Vagina (tissue), 2 donors: ENCODE measurements at places on chromosomes 1 and 21.
A peak's percentile ranks its signal among the peaks of the same experiment; 100 is the strongest.

DNA sequence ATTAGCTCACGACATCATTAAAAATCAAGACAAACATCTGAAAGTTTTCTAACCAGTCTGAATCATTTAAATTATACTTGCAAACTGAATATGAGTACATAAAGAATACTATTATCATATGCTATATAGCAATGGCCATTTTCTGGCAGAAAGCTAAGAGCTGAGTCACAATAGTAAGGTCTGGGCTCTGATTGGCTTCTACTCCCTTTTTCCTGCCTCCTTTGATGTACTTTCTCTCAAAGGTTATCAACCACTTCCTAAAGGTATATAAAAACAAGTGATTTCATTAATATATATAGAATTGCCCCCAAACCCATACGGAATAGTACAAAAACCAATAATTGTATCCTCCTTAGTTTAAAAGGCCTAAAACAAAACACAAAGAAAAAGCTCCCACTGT lies 7.0 kb downstream of the KCNA3 start:
- H3K4me3 ChIP-seq, result no peak overlapping the region
- DNase-seq, result no peak
- H3K36me3 ChIP-seq, result no peaks in the 10 kb centered on the region
- H3K27ac ChIP-seq, result no peak overlapping the region
- no peaks in the 10 kb centered on the region for H3K27me3 ChIP-seq

GRCh38 chr21:21232320-21232719 lies 234.1 kb downstream of the NCAM2 start:
- no peak for DNase-seq
- H3K27ac ChIP-seq, result no peak overlapping the region
- no peak overlapping the region for H3K4me3 ChIP-seq
- H3K36me3 ChIP-seq, result no peaks in the 10 kb centered on the region
- H3K4me1 ChIP-seq, result no peaks in the 10 kb centered on the region

GRCh38 chr1:234326497-234327366 lies 46.5 kb upstream of the COA6 start:
- no peak overlapping the region for H3K27ac ChIP-seq
- peak overlapping the region; percentile 16 for H3K4me3 ChIP-seq
- no peak for DNase-seq
- H3K4me1 ChIP-seq, result no peaks in the 10 kb centered on the region

DNA sequence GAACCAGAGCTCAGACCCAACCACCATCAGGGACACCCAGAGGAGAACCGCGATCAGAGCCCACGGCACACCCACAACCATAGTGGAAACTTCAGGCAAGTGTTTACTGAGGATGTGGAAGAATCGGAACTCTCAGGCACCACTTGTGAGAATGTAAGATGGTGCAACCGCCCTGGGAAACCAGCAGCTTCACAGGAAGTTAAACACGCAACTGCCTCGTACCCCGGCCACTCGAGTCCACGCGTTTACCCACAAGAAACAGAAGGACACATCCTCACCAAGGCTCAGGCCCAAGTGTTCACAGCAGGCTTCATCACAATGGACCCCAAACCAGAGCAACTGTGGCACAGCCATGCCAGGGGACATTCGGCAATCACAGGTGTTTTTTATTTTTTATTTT lies 51.4 kb upstream of the COL6A2 start:
- H3K36me3 ChIP-seq, result no peaks in the 10 kb centered on the region
- DNase-seq, result no peak
- no peak overlapping the region for H3K4me3 ChIP-seq

- no peak for DNase-seq
- peaks cover 52% of the 10 kb centered on the region for H3K4me1 ChIP-seq
These were observed 43.0 kb downstream of the GALNT2 start for GRCh38 chr1:230109895-230110667.

DNA sequence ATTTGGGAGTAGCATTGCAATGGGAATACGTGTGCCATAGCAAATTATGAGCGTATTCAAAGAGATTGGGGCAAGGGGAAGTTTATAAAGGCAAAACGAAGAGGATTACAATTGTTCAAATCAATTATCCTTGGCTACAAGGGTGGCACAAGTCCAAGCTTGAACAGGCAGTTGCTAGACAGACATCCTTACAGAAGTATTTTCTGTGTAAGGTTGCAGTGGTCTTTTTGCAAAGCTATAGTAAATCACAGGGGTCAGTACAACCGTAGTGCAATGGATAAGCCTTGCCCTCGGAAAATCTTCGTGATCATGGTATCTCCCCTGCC lies 37.4 kb upstream of the HAO2 start:
- peaks cover 25% of the 10 kb centered on the region for H3K4me1 ChIP-seq
- no peaks in the 10 kb centered on the region for H3K36me3 ChIP-seq
- no peak for DNase-seq
- H3K4me3 ChIP-seq, result no peak overlapping the region
- no peaks in the 10 kb centered on the region for H3K27me3 ChIP-seq

DNA sequence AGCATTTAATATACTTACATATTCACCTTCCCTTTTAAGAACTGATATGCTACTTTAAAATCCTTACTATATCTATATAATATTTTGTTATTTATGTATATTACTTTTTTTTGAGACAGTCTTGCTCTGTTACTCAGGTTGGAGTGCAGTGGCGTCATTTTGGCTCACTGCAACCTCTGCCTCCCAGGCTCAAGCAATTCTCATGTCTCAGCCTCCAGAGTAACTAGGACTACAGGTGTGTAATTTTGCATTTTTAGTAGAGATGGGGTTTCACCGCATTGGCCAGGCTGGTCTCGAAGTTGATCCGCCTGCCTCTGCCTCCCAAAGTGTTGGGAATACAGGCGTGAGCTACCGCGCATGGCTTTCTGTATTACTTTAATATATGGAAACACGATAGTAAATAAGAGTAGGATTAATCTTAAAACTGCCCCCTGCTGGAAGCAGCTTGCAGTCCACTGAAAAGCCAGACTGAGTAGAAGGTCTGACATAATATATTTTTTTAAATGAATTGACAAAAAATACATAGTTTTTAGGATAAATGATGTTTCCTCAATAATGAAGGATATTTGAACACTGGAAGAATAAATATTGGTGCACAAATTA lies 24.4 kb downstream of the RCAN3 start:
- H3K4me1 ChIP-seq, result no peaks in the 10 kb centered on the region
- peaks cover 5% of the 10 kb centered on the region for H3K36me3 ChIP-seq
- H3K27me3 ChIP-seq, result no peaks in the 10 kb centered on the region
- no peak overlapping the region for H3K27ac ChIP-seq
- H3K4me3 ChIP-seq, result no peak overlapping the region

- H3K4me1 ChIP-seq, result no peaks in the 10 kb centered on the region
- no peak overlapping the region for H3K27ac ChIP-seq
These were observed 153.9 kb downstream of the FMN2 start for GRCh38 chr1:240245629-240246020.

GRCh38 chr1:41236781-41237180 lies 5.3 kb downstream of the SCMH1 start:
- no peaks in the 10 kb centered on the region for H3K27me3 ChIP-seq
- peaks cover 23% of the 10 kb centered on the region for H3K4me1 ChIP-seq
- no peak overlapping the region for H3K27ac ChIP-seq
- no peak for DNase-seq
- H3K4me3 ChIP-seq, result no peak overlapping the region

GRCh38 chr1:231396643-231397042 lies 25.4 kb downstream of the EGLN1 start:
- H3K36me3 ChIP-seq, result no peaks in the 10 kb centered on the region
- H3K27me3 ChIP-seq, result no peaks in the 10 kb centered on the region
- DNase-seq, result no peak
- H3K27ac ChIP-seq, result no peak overlapping the region
- H3K4me3 ChIP-seq, result no peak overlapping the region
- peaks cover 43% of the 10 kb centered on the region for H3K4me1 ChIP-seq

GRCh38 chr1:174892016-174892415 lies 107.7 kb upstream of the CACYBP start:
- no peak for DNase-seq
- no peaks in the 10 kb centered on the region for H3K27me3 ChIP-seq
- no peaks in the 10 kb centered on the region for H3K4me1 ChIP-seq
- no peak overlapping the region for H3K27ac ChIP-seq
- H3K4me3 ChIP-seq, result no peak overlapping the region

DNA sequence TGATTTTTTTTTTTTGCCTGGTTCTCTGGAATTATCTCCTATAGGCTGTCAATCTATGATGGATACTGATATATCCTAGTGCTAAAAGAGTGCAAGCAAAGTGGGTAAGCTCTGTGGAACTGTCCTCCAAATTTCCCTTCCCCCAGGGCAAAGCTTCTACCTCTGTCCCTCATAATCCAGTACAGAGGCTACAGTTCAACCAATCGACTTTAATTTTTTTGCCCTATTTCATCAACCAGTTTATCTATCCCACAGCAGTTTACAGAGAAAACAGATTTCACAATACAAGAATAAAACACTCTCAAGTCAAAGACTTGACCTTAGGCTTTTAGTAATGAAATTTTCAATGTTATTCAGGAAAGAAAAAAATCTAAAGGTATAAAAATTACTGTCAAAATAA lies 13.9 kb downstream of the PUM1 start:
- H3K4me3 ChIP-seq, result no peak overlapping the region
- H3K4me1 ChIP-seq, result peaks cover 82% of the 10 kb centered on the region
- no peaks in the 10 kb centered on the region for H3K36me3 ChIP-seq
- no peak for DNase-seq

- H3K27ac ChIP-seq, result no peak overlapping the region
- DNase-seq, result peak; percentile 81
- H3K36me3 ChIP-seq, result no peaks in the 10 kb centered on the region
- no peak overlapping the region for H3K4me3 ChIP-seq
These were observed 2.8 kb upstream of the KRTAP10-5 start for GRCh38 chr21:44583089-44583799.

DNA sequence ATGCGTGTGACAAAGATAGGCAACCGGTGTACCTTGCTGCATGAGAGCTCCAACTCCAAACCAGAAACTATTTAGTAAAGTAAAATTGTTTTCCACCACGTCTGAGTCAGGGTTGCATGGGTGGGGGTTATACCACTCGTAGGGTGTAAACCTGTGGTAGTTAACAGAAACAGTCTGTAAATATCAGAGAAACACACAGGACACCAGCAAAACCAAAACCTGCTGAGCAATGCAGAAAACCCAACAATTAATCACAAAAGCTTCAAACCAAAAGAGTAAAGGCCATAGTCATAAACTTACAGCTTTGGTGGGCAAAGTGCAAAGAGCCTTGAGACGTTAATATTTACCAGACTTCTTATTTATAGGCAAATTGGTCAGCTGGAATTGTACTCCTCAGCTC lies 282.7 kb downstream of the BACH1 start:
- DNase-seq, result no peak
- no peaks in the 10 kb centered on the region for H3K4me1 ChIP-seq
- no peaks in the 10 kb centered on the region for H3K36me3 ChIP-seq
- no peaks in the 10 kb centered on the region for H3K27me3 ChIP-seq

- no peaks in the 10 kb centered on the region for H3K4me1 ChIP-seq
- H3K4me3 ChIP-seq, result no peak overlapping the region
- no peaks in the 10 kb centered on the region for H3K36me3 ChIP-seq
- H3K27ac ChIP-seq, result no peak overlapping the region
- no peaks in the 10 kb centered on the region for H3K27me3 ChIP-seq
These were observed 301.8 kb downstream of the BRINP2 start for GRCh38 chr1:177472567-177472966.

DNA sequence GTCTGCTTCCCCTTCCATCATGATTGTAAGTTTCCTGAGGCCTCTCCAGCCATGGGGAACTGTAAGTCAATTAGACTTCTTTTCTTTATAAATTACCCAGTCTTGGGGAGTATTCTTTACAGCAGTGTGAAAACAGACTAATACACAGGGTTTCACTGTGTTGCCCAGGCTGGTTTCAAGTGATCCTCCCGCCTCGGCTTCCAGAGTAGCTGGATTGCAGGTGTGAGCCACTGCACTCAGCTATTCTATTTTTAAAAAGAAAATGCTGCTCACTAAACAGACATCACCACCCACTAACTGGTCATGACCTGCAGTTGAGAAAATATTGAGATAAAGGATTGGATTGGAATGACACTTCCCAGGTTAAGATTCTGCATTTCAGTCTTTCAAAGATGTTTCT lies 20.8 kb upstream of the SLC2A7 start:
- H3K27me3 ChIP-seq, result no peaks in the 10 kb centered on the region
- no peak for DNase-seq
- H3K4me1 ChIP-seq, result peaks cover 14% of the 10 kb centered on the region

- H3K36me3 ChIP-seq, result no peaks in the 10 kb centered on the region
- H3K4me3 ChIP-seq, result no peak overlapping the region
- peaks cover 10% of the 10 kb centered on the region for H3K4me1 ChIP-seq
- peak overlapping the region; percentile 37 for H3K27ac ChIP-seq
- H3K27me3 ChIP-seq, result no peaks in the 10 kb centered on the region
These were observed 178.1 kb upstream of the NFIA start for GRCh38 chr1:60904099-60904851.

DNA sequence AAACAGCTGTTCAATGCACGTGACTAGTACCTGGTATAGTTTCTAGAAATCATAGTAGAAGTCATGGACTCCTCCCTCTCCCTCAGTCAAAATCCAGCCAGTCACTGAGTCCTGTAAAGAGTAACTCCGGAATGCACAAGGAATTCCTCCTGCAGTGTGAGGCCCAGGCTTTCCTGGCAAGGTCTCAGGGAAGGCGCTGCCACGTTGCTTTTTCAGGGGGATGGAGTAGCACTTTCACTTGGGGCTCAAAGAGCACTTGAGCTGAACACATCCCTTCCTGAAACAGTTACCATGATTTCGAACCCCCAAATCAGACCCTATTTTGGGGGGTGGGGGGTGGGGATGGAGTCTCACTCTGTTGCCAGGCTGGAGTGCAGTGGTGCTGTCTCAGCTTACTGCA lies 26.4 kb upstream of the LRRC8D start:
- H3K27ac ChIP-seq, result no peak overlapping the region
- H3K4me1 ChIP-seq, result no peaks in the 10 kb centered on the region
- H3K4me3 ChIP-seq, result no peak overlapping the region
- H3K27me3 ChIP-seq, result no peaks in the 10 kb centered on the region
- DNase-seq, result no peak
- no peaks in the 10 kb centered on the region for H3K36me3 ChIP-seq

DNA sequence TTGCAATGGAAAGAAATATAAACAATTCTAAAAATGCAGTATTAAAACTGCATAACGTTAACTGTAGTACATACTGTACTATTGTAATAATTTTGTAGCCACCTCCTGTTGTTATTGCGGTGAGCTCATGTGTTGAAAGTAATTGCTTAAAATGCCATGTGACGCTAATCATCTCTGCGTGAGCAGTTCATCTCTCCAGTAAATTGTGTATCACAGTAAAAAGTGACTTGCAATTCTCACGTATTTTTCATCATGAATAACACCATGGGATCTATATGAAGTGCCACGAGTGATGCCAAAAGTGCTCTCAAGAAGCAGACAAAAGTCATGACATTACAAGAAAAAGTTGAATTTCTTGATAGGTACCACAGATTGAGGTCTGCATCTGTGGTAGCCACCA lies 82.4 kb upstream of the CYYR1 start:
- no peak for DNase-seq
- H3K27ac ChIP-seq, result no peak overlapping the region
- H3K36me3 ChIP-seq, result no peaks in the 10 kb centered on the region
- H3K4me3 ChIP-seq, result no peak overlapping the region
- no peaks in the 10 kb centered on the region for H3K4me1 ChIP-seq
